Gastroesophageal sphincter (tissue), 4 donors: ENCODE measurements at places on chromosomes 3 and 15. TPM values are rescaled to one million over a fixed set of nuclear protein-coding genes. Genes with fewer than 3 reads are reported as not detected.

DNA sequence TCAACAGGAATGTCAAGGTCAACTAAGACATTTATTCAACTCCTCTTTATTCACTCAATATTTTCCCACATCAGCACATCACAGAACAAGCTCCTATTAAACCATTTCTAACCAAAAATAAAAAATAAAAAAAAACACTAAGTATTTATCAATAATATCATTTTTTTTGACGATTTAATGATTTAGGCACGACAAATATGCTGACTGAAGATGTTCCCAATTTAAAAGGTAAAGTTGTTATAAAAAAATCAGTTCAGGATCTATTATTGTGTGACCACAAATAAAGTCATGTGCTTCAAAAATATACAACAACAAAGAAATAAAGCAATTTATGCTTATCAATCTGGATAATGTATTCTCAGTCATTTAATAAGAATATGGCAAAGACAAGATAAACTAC, 16.2 kb downstream of the DPH6 start:
- no peak for ATAC-seq

DNA sequence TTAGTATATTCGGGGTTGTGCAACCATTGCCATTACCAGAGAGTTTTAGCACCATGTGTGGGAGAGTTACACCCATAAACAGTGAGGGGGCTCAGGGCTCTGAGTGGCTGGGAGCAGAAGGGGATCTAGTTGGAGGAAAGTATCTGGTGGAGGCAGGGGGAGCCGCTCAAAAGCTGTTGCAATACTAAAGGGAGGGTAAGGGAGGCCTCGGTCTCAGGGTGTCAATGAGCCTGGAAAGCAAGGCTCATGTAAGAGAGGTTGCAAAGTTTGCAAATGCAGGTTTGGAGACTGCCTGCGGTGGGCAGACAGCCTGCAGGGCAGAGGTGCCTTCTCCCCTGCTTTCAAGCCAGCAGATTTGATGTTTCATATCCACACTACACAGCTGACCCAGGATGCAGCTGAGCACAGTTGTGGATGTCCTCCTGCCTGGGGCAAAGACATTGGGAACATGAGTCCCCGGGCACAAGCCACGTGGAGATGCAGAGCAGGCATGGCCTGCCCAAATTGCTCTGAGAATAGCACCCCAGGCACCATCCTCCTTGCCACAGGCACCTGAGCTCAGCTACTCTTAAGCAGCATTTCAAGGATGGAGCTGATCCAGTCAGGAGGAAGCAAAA, 181.4 kb downstream of the TLE3 start:
- no peak for ATAC-seq

- no peak for ATAC-seq
Observed at GRCh38 chr15:91535856-91536500, 317.5 kb upstream of the SLCO3A1 start.

DNA sequence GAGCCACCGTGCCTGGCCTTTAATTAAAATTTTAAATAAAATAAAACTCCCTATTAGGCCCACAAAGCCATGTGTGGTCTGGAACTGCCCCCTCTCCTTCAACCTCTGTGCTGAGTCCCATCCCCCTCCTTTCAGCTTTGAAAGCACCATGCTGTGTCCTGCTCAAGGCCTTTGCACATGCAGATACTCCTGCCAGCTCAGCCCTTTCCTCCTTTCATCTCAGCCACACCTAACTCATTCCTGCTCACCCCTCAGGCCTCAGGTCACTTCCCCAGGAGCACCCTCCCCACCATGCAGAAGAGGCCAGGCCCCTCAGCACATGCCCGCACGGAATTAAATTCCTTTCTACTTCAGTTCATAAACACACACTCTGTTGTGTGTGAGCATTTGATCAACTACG, 28.1 kb downstream of the ATRIP start:
- no peak for ATAC-seq

GRCh38 chr3:51773529-51774056, 5.4 kb downstream of the IQCF6 start:
- ATAC-seq: no peak

DNA sequence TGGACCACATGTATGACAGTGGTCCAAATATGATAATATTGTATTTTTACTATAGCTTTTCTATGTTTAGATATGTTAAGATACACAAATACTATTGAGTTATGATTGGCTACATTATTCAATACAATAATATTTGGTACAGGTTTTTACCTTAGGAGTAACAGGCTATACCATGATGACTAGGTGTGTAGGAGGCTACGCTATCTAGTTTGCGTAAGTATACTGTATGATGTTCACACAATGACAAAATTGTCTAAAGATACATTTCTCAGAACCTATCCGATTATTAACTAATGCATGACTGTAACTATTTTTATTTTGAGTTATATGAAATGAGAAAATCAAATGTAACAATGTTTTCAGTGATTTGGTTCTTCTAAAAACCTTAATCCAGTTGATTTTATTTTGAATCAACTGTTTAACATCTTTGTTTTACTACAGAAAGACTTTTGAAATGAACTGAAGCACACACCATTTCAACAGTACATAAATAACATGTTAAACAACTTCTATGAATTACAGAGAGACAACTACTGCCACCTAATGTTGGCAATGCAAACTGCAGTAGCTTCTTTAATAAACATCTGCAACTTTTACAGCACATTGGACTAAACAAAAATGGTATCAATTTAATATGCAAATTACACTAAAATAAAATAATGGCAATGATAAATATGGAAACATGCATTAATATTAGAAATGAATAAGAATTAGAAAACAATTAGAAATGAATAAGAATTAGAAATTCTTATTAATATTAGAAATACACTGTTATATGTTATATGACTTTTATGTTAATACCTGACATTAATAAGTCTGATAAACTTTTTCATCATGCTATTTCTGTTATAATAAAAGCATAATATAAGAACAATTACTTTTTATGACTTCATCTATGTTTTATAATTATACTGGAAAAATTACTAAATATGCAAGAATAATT, 255.7 kb downstream of the MBNL1 start:
- no peak for ATAC-seq

DNA sequence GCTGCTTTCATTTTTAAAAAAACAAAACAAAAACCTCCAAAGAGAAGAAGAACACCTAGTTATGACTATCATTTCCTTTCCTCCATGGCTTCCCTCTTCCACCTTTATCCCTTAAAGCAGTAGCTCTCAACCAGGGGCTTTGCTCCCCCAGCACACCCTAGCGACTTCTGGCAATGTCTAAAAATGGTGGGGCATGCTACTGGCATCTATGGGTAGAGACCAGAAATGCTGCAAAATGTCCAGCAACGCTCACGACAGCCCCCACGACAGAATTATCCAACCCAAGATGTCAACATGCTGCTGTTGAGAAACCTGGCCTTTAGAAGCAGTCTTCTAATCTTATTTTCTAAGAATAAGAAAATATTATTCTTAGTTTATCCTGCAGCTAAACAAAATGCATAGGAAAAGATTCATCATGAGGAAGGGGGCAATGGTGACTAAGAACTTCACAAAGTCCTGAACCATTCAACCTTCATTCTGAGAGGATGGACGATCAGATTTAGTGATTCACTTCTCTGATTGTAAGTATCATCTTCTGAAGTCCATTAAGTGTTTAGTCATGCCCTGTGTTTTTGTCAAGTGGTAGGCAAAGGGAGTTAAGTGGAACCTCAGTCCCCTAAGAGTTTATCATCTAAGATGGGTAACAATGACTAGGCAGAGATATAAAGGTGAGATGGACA, 81.7 kb downstream of the CCNL1 start:
- ATAC-seq: no peak

DNA sequence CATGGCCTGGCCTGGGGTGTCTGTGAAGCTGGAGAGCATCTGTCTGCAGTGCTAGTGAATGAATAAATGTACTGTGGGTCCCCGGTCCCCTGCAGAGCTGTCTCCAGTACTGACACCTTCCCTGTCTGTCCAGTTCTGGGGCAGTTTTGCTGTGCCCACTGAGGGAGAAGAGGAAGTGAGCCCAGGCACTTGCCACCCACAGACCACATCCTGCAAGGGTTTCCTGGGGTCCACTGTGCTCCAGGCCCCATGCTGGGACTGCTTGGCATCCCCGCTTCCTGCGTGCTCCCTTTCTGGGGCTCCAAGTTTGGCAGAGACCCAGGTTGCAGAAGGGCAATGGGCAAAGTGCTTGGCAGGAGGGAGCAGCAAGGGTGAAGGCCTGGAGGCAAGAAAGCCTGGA, 4.9 kb upstream of the SLC6A6 start:
- no peak for ATAC-seq

- peak; percentile 87 for ATAC-seq
Observed at GRCh38 chr15:70853973-70854665, at the start of gene LARP6. LARP6 (minus strand) TSS chr15:70854157; CDS start chr15:70854088, 69 bp downstream.

DNA sequence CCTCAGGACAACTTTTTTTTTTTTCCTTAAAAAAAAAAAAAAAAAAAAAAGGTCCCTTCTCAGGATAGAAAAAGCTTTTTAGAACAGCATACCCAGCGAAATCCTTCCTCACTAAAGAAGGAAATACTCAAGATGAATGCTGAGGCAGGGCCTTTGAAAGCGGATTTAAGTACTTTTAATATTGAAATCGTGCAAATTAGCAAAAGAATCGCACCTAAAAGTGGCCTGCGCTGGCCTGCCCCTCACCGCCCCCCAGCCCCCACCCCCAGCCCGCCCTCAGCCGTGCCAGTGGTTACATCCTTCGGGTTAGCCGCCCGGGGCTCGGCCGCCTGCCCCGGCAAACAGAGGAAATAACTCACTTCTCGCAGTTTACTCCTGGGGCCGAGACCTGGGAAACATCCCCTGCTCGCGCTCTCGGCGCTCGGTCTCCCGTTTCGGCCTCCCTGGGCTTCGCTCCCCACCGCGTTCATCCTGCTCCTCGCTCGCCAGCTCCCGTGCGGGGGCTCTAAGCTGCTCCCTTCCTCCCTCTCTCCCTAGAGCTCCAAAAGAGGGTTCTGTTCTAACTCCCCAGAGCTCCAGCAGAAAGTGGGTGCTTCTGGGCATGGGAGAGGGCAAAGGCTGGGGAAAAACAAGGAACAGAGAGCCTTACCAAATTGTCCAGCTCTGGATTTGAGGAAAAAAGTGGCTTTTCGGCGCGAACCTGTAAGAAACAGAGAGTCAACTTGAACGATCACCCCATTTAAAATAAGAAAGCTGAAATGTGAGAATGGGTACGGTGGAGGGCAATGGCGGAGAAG, 5.2 kb downstream of the MEIS2 start:
- no peak for ATAC-seq

Gene COLQ
- total RNA-seq: 2.7 TPM

Gene SUSD5
- 1.6 TPM for total RNA-seq

Gene PTPRG
- total RNA-seq: 81.9 TPM

Gene SPATA12
- not detected for total RNA-seq

Gene PLCH1
- 0.35 TPM for total RNA-seq

Gene GNB5
- total RNA-seq: 54.0 TPM

Gene DYNLT2B
- total RNA-seq: 10.5 TPM

Gene SERPINI2
- total RNA-seq: not detected
